ENCODE measurements at places on chromosomes 11 and 22.
A peak's percentile ranks its signal among the peaks of the same experiment; 100 is the strongest.

DNA sequence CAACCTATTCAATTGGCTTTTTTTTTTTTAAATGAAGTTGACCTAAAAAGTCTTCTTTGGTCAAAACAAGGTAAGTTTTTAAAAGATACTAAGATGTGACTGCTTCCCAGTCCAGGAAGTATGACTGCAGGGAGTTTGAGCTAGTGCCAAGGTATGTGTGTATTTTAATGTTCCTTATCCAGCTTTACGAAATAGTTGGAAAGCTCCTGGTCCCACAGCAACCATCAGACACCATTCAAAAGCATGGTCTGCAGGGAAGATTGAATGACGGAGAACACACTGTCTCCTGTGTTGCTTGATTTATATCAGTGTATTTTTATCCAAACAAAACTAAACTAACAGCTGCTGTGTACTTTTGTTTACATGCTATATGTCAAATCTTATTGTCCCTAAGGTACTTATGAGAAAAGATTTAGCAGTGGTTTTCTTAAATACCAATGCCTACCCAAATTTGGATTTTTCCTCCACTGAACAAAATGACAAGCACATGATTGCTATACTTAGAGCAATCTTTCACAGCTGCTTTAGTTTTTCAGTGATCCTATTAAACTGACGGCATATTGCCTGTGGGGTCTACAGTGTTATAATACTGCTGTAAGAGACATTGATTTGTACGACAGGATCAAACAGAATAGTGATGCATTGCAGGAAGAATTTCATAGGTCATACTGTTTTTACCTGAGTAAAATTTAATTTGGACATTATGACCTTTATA lies 122.9 kb downstream of the DCDC1 start:
- no peak for DNase-seq

- DNase-seq: no peak
Observed at GRCh38 chr11:26344647-26345046, 12.7 kb downstream of the ANO3 start.

DNA sequence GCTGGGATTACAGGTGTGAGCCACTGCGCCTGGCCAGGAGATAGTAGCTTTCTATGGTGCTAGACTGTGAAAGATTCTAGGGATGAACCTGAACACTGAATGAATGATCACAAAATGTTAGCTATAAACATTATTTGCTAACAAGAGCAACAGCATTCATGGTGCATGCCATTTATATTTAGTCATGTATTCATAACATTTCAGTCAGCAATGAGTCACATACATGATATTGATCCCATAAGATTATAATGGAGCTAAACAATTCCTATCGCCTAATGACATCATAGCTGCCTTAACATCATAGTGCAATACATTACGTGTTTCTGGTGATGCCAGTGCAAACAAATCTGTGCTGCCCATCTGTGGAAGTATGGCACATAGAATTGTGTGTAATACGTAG lies 164.1 kb downstream of the ARHGAP42 start:
- DNase-seq: no peak

GRCh38 chr11:36703055-36703404 lies 105.0 kb upstream of the RAG2 start:
- no peak for DNase-seq

GRCh38 chr11:128776424-128777284 lies 82.8 kb downstream of the FLI1 start:
- DNase-seq: peak; percentile 39

DNA sequence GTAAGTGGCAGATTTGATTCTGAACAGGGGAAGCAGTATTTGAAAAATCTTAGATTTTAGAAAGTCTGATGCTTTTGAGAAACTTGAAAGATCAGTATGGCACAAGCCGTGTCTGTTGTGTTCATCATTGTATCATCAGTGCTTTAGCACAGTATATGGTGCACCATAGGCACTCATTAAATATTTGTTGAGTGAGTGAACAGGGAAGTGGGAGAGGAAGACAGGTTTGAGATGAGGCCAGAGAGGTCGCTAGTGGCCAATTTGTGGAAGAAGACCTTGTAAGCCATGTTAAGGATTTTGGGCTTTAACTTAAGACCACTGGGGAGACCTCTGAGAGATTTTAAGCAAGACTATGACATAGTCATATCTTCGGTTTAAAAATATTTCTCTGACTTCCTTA lies 12.9 kb downstream of the CHEK1 start:
- DNase-seq: no peak

DNA sequence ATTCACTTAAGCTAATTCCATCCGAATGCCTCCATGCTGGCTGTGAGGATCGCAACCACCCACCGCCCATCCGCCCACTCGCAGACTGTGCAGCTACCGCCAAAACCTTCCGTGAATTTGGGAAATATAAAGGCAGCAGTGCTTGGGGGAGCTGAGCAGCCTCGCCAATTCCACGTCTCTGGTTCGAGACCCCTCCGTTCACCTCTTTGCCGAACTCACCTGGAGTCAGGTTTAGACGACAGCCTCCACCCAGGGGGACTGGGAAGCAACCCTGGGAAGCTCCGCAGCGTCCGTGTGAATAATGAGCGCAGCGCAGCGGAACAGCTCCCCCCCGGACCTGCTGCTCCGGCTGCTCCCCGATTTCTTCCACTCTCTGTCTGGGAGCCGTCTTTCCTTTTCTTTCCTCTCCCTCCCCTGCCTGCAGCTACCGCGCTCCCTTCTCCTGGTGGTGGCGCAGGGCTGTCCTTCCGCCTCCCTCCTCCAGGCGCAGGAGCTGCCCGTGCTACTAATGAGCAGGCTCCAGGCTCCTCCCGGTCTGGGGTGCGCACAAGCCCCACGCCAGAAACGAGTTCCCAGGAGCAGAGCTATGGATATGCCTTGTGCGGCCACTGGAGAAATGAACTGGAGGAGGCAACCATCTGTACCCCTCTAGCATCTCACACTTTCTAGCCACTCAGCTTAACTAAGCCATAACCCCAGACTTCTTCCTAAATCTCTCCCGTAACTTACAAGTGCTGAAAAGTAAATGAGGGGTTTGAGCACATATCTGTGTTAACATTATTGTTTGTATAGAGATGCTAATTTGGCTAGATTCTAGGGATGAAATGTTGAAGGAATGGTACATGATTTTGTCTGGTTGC lies 107.3 kb downstream of the XKR3 start:
- DNase-seq: no peak

DNA sequence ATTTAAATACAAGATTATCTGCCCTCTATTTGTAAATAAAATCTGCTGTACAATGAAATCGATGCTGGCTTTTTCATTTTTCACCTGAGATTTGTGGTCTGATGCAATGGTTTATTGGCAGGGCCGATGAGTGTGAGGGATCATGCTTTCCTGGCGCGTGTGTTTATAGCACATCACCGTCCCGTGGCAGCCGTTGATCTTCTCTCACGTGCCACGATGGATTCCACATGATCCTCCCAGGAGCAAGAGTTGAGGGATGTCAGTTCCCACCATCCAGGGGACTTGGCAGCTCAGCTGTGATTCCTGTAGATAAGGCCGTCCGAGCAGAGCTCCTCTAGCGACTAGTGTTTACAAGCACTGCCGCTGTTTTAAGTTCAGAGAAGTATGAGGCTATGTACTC lies 213.7 kb downstream of the TBC1D22A start:
- DNase-seq: no peak

Data from mesothelial cell of epicardium (in vitro differentiated cells).